ENCODE measurements at places on chromosomes 2 and 18. TPM values are rescaled to one million over a fixed set of nuclear protein-coding genes. Genes with fewer than 3 reads are reported as not detected.

- DNase-seq = peak; percentile 41
Measured at GRCh38 chr2:176038694-176039093, 36.6 kb upstream of the LNPK start.

DNA sequence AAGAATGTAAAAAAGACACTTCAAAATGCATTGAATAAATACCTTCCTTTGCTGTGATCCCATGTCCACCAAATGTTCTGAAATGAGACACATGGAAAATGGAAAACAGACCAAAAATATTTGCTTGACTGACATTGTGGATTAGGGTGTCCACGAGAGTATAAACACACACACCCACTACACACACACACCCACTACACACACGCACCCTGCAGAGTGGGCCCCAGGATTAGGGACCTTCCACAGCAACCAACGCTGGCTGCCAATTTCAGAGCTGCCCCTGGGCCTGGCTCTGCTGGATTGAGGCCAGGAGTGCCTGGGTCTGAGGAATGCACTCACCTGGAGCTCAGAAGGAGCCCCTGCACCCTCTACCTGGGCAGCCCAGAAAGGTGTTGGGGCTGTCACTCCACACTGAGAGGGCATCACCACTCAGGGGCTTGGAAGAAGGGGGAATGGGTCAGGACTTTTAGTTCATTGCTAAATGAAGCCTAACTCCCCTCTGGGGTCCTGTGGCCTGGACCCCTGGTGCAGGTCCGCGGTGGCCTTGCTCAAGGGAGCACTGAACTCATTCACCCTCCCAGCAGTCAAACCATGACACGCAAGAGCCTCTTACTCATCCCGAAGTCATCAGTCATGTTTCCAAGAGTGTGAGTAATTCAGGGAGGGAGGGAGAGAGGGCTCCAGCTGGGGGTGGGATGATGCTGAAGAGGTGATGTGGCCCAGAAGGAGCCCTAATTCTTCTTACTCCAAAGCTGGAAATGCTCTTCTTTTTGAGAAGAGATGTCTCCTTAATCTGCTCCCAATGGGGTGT, 50.2 kb upstream of the PLB1 start:
- DNase-seq = peak; percentile 96

- DNase-seq = peak; percentile 37
Measured at GRCh38 chr2:106839849-106840595, 45.9 kb downstream of the ST6GAL2 start.

DNA sequence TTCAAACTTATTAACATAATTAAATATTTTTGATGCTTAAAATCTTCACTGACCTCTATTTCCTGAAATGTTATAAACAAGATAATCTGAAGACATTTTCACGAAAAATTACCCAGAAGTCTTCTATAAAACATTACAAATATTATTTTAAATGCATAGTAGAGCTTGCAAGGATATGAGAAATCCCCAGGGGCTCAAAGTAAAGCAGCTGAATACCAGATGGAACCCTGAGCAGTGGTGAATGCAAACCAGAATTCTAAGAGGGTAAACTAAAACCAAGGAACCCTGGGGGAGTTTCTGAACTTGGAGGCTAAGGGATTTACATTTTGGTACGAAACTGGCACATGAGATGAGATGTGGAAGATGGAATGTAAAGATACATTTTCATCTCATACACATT, 83.6 kb downstream of the FSHR start:
- DNase-seq = no peak

DNA sequence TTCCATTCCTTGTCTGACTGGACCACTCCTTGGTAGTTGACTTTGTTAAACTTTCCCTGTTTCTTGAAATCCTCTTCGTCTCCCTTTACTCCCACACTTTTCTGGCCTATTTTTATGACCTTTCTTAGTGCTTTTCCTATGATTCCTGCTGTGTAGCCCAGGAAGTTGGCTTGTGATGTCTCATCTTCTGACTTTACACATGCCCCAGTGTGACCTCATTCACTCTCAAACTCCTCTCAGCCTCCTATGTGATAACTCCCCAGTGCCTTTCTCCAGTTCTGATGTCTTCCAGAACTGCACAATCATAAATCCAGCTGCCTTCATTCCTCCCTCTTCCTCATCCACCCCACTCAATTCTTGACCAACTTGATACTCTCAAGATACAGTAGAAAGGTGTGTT, 407.6 kb downstream of the TGIF1 start:
- DNase-seq = no peak

DNA sequence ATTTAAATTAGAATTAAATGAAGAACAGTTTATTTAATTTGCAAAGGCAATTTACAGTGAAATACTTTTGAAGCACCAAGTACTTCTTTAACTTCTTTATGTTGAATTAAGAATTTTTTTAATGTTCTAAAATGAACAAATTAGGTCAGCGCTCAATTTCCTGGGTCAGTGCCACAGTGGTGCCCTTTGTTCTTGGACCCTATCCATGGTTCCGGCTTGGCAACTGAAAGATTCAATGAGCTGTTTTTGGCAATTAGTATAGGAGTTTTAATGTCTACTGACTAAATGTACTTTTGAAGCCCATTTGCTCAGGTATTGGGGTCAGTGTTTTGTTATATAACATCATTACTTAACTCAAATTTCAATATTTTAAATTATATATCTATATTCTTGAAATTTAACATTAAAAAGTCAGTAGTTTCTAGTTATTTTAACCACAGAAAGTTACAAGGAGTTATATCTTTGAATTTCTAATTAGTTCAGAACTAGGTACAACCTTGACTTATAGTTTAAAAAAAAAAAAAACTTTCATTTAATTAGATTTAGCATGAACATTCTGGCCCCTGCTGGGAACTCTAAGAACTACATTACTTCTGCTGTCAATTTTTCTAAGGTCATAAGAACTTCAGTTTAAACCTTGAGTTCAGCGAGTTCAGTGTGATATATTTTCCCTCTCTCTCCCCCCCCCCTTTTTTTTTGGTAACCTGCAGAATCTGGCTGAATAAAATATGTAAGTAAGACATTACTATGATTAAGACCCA, 7.6 kb upstream of the MSTN start:
- peak; percentile 62 for DNase-seq

GRCh38 chr2:153986488-153987229, 114.9 kb downstream of the GALNT13 start:
- peak; percentile 53 for DNase-seq

DNA sequence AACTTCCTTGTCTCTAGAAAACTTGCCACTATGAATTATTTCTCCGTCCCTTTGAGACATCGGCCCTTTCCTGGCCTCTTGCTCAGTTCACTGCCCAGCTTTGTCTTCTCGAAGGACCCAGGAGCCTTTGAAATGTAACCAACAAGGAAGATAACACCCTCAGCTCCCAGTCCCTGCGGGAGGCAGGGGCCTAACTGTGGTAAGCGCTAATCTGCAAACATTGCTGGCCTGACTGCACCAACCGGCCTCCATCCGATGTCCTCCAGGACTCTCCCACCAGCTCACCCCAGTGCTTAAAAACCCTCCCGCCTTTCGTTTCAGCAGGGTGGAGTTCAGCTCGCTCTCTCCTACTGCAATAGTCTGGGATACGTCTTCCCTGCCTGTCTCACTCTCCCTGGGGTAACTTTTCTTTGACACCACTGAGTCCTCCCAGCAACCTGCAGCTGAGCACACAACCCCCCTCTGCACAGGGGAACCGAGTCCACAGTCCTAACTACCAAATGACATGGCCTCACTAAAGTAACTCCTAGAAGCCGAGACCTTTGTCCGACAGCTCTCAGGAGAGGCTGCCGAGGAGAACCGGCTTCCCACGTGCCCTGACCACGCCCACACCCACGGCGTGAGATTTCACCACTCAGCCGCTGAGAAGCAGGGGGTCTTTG, 76.1 kb downstream of the MBP start:
- DNase-seq = no peak

DNA sequence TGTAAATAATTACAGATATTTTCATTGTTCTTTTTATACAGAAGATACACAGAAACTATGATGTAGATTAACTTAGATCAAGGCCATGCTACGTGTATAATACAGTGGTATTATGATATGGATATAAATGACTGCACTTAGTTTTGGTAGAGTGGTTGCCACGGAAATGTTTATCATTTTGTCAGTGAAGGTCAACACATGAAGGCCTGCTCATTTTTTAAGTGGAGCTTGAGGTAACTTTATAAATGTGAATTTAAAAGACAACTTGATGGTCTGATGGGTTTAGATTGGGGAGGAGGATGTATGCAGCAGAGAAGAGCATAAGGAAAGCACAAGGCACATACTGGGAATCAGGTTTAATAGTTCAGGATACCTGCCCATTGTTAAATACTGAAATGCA, 14.4 kb upstream of the BBS5 start:
- DNase-seq = no peak

DNA sequence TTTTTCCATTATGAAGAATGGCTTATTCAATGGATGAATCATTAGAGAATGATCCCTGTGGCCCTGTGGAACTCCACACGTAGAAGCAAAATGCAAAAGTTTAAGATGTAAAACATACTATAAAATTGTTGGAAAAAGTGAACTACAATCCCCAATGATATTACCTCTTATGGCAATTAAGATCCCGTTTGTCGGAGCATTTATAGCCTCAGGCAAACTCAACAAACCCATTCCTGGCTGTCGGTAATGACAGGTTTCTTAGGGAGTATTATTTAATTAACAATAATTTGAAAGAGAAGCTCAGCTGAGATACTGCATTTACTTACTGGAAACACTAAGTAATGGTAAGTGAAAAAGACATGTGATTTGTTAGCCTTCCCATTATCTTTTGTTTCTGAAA, 138.3 kb downstream of the CDH20 start:
- DNase-seq = no peak

- DNase-seq = no peak
Measured at GRCh38 chr2:221554769-221555493, 17.2 kb downstream of the EPHA4 start.

DNA sequence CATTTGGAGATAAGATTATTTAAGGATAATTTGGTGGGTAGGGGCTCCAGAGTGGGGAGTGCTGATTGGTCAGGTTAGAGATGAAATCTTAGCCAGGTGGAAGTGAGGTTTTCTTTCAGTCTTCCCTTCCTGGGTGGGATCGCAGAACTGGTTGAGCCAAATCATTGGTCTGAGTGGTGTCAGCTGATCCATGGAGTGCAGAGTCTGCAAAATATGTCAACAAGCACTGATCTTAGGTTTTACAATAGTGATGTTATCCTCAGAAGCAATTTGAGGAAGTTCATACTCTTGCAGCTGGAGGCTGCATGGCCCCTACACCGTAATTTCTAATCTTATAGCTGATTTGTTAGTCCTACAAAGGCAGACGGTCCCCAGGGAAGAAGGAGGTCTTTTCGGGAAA, 1483.4 kb upstream of the ZEB2 start:
- no peak for DNase-seq

The ATAD2B gene
- 6.0 TPM for total RNA-seq

The RNF152 gene
- 7.0 TPM for total RNA-seq

The ACMSD gene
- total RNA-seq = not detected

The REG3G gene
- total RNA-seq = not detected

The COLEC11 gene
- total RNA-seq = not detected

The RFX8 gene
- 10.8 TPM for total RNA-seq

The TFPI gene
- 57.2 TPM for total RNA-seq

Data from RPMI7951 (cell line).